ENCODE measurements at places on chromosomes 5 and 9.

DNA sequence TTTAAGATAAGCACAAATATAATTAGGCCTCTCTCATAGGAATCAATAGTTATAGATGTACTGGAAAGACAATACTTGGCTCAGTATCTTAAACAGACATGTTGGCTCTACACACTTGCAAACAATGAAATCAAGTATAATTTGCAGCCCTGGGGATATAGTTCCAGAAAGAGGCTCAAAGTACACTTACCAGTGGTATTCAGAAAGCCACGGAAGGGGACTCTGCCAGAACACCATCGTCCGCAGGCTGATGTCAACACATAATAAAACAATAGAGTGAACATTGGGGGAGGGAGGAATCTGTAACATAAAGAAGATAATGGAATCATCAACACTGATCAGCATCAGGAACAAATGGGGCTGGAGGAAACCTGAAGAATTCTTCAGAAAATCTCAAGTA is 31.2 kb upstream of the EBF1 start:
- DNase-seq, result no peak

DNA sequence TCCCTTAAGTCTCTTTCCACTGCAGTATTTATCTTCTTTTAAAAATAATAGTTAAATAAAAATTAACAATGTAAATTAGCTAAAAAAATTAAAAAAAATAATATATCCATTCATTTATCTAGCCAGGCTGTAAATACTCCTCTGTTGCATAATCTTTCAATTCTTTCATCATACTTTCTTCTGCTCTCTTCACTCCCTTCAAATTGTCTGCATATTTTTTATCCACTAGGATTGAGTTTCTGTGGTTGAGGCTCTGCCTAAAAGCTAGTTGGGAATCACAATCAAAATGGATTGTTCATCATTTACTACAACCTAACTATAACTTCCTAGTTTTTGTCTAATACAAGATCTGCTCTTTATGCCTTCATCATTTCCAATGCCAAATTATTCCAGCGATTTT is 182.2 kb downstream of the PDE4D start:
- DNase-seq, result no peak

DNA sequence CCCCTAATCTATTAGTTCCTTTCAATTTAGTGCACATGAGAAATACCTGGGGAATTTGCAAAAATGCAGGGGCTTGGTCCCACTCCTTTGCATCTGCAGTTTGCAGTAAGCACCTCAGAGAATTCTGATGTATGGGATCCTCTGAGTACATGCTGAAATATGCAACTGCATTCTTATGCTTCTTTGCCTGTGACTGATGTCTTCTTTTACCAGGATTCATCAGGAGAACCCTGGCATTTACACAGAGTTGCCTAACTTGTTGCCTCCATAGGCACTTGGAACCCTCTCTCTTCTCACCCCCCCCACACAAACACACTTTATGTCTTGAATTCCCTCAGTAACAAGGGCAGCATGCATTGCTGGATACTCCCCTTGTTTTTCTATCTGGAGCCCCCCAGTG is 173.1 kb downstream of the KDM4C start:
- no peak for DNase-seq

DNA sequence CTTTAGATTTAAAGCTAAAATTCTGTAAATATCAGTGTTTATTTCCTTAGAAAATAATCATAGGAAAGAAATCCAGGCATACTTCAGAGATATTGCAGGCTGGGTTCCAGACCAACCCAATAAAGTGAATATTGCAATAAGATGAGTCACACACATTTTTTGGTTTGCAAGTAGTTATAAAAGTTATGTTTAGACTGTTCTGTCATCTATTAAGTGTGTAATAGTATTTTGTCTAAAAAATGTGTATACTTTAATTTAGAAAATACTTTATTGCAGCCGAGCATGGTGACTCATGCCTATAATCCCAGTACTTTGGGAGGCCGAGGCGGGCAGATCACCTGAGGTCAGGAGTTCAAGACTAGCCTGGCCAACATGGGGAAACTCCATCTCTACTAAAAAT is 6.9 kb upstream of the RIC1 start:
- no peak for DNase-seq

GRCh38 chr9:34253460-34253837 is 74.6 kb downstream of the UBAP1 start:
- DNase-seq, result no peak

- DNase-seq, result no peak
Observed at GRCh38 chr5:142994218-142994617, 224.0 kb downstream of the ARHGAP26 start.

DNA sequence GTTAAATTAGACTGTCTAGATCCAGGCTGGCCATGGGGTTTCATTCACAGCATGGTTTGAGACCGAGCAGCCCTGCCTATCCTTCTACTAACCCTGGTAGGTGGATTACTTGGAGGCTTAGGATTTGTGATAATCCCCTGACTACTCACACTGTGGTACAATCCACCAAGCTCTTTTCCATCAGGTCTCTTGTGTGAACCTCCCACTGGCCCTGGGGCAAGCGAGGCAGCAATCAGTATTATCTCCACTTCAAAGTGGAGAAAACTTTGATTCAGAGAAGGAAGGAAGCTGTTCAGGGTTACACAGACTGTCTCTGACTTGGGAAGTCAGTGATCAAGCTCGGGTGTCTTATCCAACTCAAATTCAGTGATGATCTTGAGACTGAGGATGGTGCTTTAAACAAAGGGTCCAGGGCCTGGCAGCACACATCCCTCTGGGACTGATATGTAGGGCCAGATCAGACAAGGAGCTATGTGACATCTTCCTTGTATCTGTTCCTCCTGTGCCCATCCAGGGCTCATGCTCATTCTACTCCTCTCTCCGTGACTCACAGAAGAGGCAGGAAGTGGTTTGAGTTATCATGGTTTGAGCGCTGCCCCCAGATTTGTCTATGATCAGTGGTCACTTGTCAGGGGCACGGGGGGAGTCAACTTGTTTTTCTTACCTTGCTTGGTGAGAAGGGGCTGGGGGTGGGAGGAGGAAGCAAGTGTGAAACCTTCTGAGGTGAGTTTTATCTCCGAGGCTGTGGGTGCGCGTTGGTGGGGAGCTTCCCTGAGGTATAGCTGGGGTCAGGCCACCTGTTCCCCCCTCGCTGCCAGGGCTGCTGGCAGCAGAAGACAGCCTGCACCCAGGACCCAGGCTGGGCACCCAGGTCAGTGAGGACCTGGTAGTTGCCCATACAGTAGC is 48.6 kb downstream of the RGS3 start:
- DNase-seq, result no peak

GRCh38 chr5:103259705-103260355 is 1.3 kb downstream of the MACIR start:
- no peak for DNase-seq
